Activated T-cell treated with anti-CD3 and anti-CD28 coated beads for 1 hour (primary cell): ENCODE measurements at places on chromosomes 11 and 22.

DNA sequence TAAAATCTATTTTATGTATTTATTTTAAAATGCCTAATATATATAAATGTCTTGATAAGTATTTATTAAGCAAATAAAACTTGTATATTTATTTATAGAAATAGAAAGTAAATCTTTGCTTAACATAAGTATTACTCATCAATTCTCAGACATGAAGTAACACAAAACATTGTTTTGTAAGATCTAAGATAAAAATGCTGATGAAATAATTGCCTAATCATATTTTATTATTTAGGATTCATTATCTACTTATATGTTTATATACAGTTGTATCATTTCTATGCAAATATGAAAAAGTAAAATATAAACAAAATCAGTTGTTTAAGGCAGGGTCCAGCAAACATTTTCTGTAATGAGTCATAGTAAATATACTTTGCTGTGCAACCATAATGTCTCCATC lies 507.8 kb upstream of the CNTN5 start:
- DNase-seq, result no peak

- no peak for DNase-seq
Measured at GRCh38 chr11:61613051-61613450, 32.2 kb upstream of the SYT7 start.

DNA sequence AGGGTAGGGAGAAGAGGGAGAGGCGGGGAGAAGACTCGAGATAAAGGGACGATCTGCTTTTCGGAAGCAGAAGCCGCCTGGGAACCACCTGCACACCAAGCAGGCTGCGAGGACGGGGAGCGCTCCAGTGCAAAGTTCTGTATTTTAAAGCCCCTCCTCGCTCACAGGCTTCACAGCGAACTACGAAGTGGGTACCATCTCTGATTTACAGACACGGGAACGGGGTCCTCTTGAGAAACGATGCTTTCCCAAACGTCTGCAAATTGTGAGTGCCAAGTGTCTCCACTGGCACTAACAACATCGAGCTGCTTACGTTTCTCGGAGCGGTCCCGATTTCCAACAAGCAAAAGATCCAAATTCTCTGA lies 700 bp upstream of the STX3 start:
- peak; percentile 5 for DNase-seq

DNA sequence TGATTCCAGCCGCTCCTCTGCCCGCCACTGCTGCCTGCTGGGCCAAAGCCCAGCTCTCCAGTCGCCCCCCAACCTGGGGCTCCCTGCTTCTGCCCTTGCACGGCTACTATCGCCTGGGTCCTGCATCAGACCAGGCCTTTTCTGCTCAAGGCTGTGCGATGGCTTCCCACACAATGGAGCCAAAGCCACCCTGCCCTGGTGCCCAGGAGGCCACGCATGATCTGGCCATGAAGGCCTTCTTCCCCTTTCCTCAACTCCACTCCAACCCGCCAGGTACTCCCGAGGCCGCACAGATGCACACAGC lies 45.8 kb downstream of the SGSM3 start:
- DNase-seq, result no peak

DNA sequence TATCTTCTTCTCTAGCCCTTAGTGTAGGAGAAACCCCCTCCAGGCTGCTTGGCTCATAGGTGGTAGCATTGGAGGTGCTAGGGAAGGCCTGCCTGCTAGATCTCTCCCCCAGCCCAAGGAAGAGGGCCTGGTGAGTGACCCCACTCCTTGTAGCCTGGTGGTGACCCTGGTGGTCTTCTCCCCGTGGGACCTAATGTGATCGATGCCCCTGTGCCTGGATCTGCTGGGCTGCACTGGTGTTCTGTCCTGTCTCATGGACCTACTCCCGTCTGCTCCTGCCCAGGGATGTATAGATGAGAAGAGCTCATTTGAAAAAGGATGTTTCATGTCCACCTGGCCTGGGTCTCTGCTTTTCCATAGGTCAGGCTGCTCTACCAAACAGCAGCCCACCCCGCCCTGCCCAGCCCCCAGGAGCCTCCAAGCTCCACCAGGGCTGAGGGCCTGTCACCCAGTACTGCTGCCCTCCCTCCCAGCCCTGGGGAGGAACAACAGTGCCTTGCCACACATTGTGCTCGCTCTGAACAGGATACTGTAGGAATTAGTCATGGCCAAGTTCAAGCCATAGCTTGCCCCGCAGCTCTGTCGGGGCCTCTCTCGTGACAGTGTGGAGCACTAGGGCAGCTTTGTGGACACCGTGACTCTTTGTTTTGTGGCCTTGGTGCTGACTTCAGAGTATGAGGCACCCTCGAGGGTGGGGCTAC lies 19.7 kb downstream of the SLC37A2 start:
- no peak for DNase-seq

DNA sequence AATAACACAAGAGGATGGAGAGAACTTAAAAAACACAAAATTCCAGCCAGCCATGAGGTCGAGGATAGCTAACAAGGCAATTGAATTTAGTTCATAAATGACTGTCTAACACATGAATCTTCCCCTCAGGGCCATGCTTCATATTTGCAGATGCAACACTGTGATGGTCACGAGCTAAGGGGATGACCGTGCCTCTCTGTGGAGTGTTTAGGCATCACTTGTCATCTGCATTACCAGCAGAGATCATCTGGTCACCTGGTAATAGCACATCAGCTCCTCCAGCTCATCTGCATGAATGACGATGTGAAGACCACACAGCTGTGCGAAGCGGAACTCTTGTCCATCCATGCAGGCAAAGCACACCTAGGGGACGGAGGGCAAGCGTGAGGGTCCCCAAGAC lies 20.9 kb upstream of the SLC25A1 start:
- DNase-seq, result no peak

GRCh38 chr11:11464555-11464954 lies 111.5 kb upstream of the CSNK2A3 start:
- DNase-seq, result no peak

DNA sequence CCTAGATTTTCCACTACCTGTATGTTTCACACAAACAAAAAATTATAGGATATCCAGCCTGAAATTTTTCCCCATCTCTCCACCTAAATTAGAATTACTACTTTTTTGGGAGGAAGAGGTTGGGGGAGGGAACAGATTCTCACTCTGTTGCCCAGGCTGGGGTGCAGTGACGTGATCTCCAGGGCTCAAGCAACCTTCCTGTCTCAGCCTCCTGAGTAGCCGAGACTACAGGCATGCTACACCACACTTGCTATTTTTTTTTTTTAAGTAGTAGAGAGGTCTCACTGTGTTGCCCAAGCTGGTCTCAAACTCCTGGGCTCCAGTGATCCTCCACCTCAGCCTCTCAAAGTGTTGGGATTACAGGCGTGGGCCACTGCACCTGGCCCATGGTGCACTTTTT lies 9.5 kb downstream of the JAML start:
- no peak for DNase-seq

GRCh38 chr11:83655976-83656375 lies 369.8 kb upstream of the CCDC90B start:
- no peak for DNase-seq

GRCh38 chr22:16806401-16806800 lies 18.8 kb downstream of the XKR3 start:
- DNase-seq, result no peak

GRCh38 chr11:61632096-61632495 lies 48.1 kb upstream of the DAGLA start:
- DNase-seq, result no peak

DNA sequence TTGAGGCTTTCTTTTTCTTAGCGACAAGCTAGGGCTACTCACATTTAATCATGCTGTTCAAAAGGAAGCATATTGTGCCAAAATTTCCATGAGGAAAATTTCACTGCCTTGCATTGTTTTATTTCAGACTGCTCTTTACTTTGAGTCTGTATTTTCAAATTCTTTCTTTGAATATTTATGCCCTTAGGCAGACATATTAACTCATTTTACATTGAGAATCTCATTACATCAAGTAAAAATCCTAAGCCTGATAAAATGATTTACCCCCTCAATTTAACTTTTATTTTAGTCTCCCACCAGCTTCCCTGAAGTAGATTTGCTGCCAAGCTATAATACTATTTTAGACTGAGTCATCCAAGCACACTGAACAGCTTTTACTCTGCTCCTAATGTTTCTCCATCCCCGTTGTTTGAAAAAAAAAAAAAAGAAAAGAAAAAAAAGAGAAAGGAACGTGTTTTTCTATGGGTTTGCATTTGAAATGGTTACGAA lies 189.3 kb upstream of the MTMR2 start:
- DNase-seq, result no peak

DNA sequence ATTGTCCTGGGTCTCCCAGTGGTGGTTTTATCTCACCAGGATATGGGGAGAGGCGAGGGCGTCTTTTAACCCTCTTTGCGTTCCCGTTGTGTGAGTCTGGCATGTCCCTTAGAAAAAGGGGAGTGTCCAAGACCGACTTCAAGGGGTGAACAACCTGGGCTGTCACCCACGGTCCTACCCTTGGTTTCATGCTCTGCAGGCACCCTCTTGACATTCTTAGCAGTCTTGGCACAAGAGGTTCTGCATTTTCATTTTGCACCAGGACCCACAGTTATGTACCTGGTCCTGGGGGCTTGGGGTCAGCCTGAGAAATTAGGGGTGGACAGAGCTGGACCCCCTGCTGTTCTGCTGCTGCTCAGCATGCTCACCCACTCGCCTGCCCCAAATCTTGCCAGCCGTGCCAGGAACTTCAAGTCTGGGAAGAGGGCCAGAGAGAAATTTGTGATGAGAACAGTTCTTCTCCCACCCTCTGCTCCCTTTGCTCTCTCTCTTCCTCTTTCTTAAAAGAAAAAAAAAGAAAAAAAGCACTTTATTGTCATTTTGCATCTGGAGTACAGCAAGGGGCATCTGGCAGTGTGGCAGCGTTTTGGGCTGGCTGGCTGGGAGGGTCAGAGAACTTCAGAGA lies 471.2 kb downstream of the MIAT start:
- DNase-seq, result no peak
